ENCODE measurements at places on chromosomes 6 and 20. TPM values are rescaled to one million over a fixed set of nuclear protein-coding genes. Genes with fewer than 3 reads are reported as not detected.
A peak's percentile ranks its signal among the peaks of the same experiment; 100 is the strongest.

DNA sequence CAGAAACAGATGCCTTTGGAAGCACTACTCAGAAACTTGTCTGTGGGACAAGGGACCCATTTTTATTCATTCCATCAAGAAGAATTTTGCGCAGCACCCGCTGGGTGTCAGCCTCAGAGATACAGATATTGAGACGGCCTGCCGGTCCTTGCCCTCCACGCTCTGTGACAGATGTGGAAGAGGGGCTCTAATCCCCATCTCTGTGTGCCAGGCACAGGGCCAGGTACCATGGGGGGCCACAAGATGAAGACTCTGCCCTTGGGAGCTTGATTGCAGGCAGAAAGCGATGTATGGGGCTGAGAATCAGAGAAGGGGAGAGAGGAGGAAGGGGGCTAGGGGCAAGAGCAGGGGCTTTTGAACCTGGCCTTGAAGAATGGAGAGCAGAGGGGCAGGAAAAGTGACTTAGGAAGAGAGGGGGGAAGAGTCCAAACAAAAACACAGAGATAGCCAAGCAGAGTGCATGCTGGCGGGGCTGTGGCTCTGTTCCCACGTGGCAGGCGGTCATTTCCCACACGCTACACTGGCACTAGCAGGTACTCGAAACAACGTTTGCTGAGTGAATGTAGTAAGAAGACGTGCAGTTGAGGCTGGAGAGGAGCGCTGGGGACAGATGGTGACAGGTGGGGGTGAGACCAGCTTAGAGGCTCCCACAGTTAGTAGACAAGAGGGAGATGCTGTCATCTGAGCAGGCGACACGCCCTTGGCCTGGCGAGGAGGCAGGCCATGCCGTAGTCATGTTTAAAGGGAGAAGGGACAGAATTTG, 170.3 kb upstream of the SNX9 start:
- H3K27ac ChIP-seq: no peak overlapping the region
- no peak overlapping the region for H3K4me3 ChIP-seq
- H3K36me3 ChIP-seq: no peaks in the 10 kb centered on the region

Gene SASH1
- polyA plus RNA-seq: 10.7 TPM

GRCh38 chr6:130587778-130588520, 222.1 kb downstream of the TMEM200A start:
- no peak for DNase-seq
- H3K4me1 ChIP-seq: no peaks in the 10 kb centered on the region
- no peak overlapping the region for H3K27ac ChIP-seq
- no peaks in the 10 kb centered on the region for H3K36me3 ChIP-seq

DNA sequence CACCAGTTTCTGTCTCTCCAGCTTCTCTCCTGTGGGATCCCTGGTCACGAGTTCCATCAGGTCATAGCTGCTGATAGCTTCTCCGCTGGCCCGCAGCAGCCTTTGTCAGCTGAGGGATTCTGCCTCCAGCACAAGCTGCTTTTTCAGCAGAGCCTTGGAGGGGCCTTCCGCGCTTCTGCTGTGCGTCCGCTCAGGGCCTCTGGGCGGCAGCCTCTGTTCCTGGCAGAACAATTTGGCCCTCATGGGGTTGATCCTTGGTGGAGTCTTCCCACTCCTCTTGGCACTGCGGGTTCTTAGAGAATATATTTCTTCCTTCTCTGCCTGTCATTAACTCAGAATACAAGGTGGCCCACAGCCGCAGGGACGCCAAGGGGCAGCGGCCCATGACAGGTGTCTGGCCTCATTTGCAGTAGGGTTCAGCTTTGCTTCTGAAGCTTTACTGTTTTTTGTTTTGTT, 158.8 kb downstream of the DTNBP1 start:
- no peak overlapping the region for H3K4me3 ChIP-seq
- no peaks in the 10 kb centered on the region for H3K36me3 ChIP-seq
- no peak for DNase-seq
- H3K27me3 ChIP-seq: no peaks in the 10 kb centered on the region
- peaks cover 33% of the 10 kb centered on the region for H3K4me1 ChIP-seq

DNA sequence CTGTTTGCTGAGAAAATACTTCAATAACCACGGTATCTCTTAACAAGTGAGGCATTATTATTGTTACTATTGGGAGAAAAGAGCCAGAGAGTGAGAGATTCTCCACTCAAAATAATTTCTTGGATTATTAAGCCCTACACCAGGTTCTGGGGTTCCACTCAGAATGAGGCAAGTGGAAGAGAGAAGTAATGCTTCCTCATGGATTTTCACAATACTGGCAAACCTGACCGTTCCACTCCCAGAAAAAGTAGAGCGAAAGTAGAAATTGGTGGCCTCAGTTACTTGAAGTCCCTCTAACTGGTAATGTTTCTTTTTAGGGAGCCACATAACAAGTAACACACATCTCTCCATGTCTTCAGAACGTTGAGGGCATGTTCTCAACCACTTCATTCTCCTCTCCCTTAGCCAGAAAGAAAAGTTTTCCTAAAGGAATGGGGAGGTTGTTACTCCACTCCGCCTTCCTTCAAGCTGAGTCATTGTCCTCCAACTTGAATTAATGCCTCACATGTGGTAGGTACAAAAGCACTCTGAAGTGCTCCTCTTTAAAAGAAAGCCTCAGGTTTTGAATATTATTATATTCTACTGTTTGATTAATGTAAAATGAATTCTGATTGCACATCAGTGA, 1.9 kb downstream of the BAG2 start:
- peak; percentile 35 for DNase-seq
- H3K27ac ChIP-seq: peak overlapping the region; percentile 84
- no peaks in the 10 kb centered on the region for H3K36me3 ChIP-seq
- no peaks in the 10 kb centered on the region for H3K27me3 ChIP-seq
- H3K4me1 ChIP-seq: no peaks in the 10 kb centered on the region
- H3K4me3 ChIP-seq: peak overlapping the region; percentile 3

GRCh38 chr20:42611423-42611822, 578.3 kb downstream of the PTPRT start:
- no peaks in the 10 kb centered on the region for H3K4me1 ChIP-seq
- H3K27ac ChIP-seq: no peak overlapping the region
- no peaks in the 10 kb centered on the region for H3K27me3 ChIP-seq
- no peaks in the 10 kb centered on the region for H3K36me3 ChIP-seq
- no peak overlapping the region for H3K4me3 ChIP-seq
- no peak for DNase-seq

- no peak for DNase-seq
- H3K4me3 ChIP-seq: no peak overlapping the region
- H3K4me1 ChIP-seq: no peaks in the 10 kb centered on the region
- no peaks in the 10 kb centered on the region for H3K27me3 ChIP-seq
Observed at GRCh38 chr20:53282217-53282955, 310.2 kb downstream of the TSHZ2 start.

DNA sequence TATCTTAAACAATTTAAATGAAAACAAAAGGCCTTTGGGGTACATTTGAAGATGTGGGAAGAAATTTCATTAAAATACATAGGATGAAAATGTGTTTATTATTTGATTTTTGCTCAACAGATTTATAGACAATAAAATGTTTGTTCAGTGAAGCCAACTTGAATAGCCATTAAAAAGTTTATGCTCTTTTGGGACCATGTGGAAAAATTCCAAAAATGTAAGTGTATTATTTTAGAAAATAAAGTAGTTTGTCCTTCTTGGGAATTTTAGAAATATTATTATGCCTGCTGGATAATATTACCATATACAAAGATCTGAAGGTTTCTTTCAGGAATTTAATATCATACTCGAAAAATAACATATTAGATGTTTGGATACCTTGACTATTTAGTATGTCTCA, 131.3 kb downstream of the EPM2A start:
- H3K27me3 ChIP-seq: no peaks in the 10 kb centered on the region
- no peaks in the 10 kb centered on the region for H3K36me3 ChIP-seq
- H3K4me1 ChIP-seq: no peaks in the 10 kb centered on the region
- H3K27ac ChIP-seq: no peak overlapping the region
- H3K4me3 ChIP-seq: no peak overlapping the region

Gene HSD17B8
- 12.9 TPM for polyA plus RNA-seq

Gene NKAIN2
- polyA plus RNA-seq: 0.48 TPM

- no peak overlapping the region for H3K27ac ChIP-seq
- H3K4me3 ChIP-seq: no peak overlapping the region
- no peaks in the 10 kb centered on the region for H3K36me3 ChIP-seq
- no peaks in the 10 kb centered on the region for H3K4me1 ChIP-seq
Observed at GRCh38 chr20:47817573-47817972, 32.3 kb upstream of the SULF2 start.

Gene ZBTB2
- polyA plus RNA-seq: 10.6 TPM

GRCh38 chr6:139133262-139134063, 1.4 kb upstream of the HECA start:
- no peak overlapping the region for H3K4me3 ChIP-seq
- no peak for DNase-seq
- H3K4me1 ChIP-seq: peaks cover 18% of the 10 kb centered on the region
- H3K27me3 ChIP-seq: no peaks in the 10 kb centered on the region

- DNase-seq: peak; percentile 46
- no peak overlapping the region for H3K27ac ChIP-seq
- H3K36me3 ChIP-seq: no peaks in the 10 kb centered on the region
- H3K4me3 ChIP-seq: no peak overlapping the region
Observed at GRCh38 chr20:50126662-50127061, 13.7 kb upstream of the UBE2V1 start.

- H3K36me3 ChIP-seq: no peaks in the 10 kb centered on the region
- H3K4me1 ChIP-seq: no peaks in the 10 kb centered on the region
- no peak overlapping the region for H3K4me3 ChIP-seq
- DNase-seq: no peak
- no peak overlapping the region for H3K27ac ChIP-seq
Observed at GRCh38 chr6:148169706-148170105, 172.9 kb upstream of the SASH1 start.

DNA sequence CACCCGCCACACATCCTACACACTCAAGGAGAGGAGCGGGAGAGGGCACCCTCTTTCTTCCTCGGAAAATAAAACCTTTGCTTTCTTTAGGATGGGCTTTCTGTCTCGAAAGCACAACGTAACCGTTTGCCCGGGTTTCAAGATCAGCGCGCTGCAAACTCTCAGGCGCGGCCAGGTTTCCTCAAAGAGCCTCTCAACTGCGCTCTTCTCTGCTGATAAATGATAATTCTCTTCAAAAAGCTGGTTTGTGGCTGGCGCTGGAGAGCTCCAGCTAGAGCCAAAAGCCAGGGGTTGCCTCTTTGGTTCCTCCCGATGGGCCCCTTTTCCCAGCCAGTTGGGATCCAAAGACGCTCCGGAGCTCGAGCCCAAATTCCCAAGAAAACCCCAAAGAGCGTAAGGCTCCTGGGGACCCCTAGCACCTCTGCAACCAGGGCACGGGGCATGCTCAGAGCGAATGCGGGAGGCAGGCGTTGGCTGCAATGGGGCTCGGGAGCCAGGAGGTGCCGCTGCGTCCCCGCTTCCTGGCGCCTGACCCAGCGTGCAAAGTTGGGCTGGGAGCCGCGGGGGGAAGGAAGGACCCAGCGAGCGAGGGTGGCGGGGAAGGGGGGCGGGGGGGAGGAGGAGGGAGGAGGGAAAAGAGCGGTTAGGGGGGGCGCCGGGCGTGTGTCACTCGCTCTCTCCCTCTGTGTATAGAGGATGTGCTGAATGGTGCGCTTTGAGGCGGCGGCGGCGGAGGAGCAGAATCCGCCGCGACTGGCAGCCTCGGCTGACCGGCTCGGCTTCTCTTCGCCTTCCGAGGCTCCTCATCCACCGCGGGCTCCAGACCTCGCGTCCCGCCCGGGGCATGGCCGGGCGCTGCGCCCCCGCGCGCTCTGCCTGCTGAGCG, at the start of gene PLCB1:
Gene PLCB1 (plus strand): TSS at position 669 of the 886 bp plus-strand sequence. CDS start 386 bp downstream, outside the sequence.
- H3K27me3 ChIP-seq: peaks cover 14% of the 10 kb centered on the region
- H3K36me3 ChIP-seq: no peaks in the 10 kb centered on the region
- H3K4me3 ChIP-seq: peak within 1 kb of the TSS; percentile 95
- no peaks in the 10 kb centered on the region for H3K4me1 ChIP-seq
- DNase-seq: peak; percentile 92
- peak within 1 kb of the TSS; percentile 18 for H3K27ac ChIP-seq

DNA sequence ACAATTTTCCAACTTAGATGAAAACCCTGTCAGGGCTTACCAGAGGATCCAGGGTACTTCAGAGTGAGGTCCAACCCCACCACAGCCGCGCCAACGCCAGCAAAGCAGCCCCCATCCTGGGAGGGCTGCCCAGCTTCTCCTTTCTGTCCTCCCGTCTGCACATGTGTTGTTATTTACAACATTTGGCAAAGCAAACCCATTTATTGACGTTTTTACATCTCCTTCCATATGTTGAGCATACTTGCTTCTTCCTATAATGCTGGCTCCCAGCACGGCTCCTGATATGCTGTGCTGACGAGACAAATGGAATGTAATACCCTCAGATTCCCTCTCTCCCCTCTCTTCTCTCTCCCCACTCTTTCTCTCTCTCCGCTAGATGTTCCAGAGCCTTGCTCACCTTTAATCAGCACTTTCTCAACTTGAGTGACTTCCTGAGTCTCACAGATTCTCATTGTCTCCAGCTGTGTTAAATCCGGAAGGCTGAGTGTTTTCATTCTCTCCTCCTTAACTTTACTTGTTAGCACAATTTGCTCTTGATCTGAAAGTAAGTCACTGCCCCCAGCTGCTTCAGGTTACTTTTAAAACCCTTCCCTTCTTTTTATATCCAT, 22.7 kb downstream of the RCAN2 start:
- no peaks in the 10 kb centered on the region for H3K4me1 ChIP-seq
- DNase-seq: no peak
- no peak overlapping the region for H3K27ac ChIP-seq
- no peak overlapping the region for H3K4me3 ChIP-seq

Gene TSPO2
- polyA plus RNA-seq: 2.7 TPM

- H3K27ac ChIP-seq: no peak overlapping the region
- H3K27me3 ChIP-seq: peaks cover 31% of the 10 kb centered on the region
- peak overlapping the region; percentile 58 for H3K4me3 ChIP-seq
- H3K4me1 ChIP-seq: peaks cover 8% of the 10 kb centered on the region
- peak; percentile 7 for DNase-seq
Observed at GRCh38 chr6:56953597-56954402, 1.1 kb upstream of the BEND6 start.

DNA sequence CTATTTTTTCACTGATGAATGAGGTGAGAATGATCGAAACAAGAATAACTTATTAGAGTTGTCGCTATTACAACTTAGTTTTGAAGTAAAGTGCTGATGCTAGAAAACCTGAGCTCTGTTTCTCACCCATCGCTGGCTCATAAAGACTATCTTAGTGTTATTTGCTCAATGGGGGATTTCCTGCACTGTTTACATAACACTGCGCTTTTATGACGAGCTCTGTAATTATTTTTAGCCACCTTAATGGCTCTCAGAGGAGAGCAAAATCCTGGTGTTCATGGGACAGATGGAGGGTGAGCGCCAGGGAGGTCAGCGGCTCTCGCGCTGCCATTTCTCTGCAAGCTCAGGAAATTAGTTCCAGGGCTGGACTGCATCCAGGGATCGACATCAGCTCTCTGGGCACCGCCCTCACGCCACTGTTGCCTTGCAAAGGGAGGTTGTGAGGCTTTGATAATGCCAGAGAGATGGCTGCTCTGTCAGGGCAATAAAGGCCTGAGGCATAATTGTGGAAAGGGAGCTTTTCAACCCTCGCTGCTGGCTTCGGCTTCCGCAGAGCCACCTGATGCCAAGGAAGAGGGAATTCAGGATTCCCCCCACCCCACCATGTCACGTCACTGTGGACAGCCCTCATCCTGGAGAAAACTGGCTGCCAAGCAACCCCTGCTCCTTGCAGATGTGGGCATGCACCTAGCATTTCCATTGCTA, 72.0 kb downstream of the DACT2 start:
- peaks cover 27% of the 10 kb centered on the region for H3K4me1 ChIP-seq
- H3K27ac ChIP-seq: peak overlapping the region; percentile 69
- H3K27me3 ChIP-seq: no peaks in the 10 kb centered on the region
- H3K36me3 ChIP-seq: no peaks in the 10 kb centered on the region
- no peak overlapping the region for H3K4me3 ChIP-seq
- DNase-seq: peak; percentile 68

- no peak for DNase-seq
- H3K27me3 ChIP-seq: no peaks in the 10 kb centered on the region
- H3K27ac ChIP-seq: no peak overlapping the region
- H3K4me1 ChIP-seq: peaks cover 7% of the 10 kb centered on the region
- no peaks in the 10 kb centered on the region for H3K36me3 ChIP-seq
- H3K4me3 ChIP-seq: no peak overlapping the region
Observed at GRCh38 chr6:44464527-44465310, 77.2 kb downstream of the CDC5L start.
